ENCODE measurements at places on chromosomes 12 and 14. TPM values are rescaled to one million over a fixed set of nuclear protein-coding genes. Genes with fewer than 3 reads are reported as not detected.

DNA sequence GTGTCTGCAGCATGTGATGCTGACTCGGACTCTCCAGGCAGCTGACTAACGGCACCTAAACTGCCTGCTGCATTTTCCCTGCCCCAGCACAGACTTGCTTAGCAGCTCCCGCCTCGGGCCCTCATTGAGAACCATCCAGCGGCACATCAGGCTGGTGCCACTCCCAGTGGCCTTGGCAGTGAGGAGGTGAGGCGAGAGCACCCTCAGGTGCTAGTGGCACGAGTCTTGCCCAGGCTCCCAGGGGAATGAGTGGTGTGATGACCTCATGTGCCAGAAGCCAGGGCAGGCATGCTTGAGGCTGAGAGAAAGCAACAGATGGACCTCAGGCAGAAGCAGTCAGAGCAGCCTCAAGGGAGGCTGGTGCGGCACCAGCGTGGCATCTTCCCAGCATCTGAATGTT lies 60.2 kb downstream of the PRKCH start:
- no peak for DNase-seq

DNA sequence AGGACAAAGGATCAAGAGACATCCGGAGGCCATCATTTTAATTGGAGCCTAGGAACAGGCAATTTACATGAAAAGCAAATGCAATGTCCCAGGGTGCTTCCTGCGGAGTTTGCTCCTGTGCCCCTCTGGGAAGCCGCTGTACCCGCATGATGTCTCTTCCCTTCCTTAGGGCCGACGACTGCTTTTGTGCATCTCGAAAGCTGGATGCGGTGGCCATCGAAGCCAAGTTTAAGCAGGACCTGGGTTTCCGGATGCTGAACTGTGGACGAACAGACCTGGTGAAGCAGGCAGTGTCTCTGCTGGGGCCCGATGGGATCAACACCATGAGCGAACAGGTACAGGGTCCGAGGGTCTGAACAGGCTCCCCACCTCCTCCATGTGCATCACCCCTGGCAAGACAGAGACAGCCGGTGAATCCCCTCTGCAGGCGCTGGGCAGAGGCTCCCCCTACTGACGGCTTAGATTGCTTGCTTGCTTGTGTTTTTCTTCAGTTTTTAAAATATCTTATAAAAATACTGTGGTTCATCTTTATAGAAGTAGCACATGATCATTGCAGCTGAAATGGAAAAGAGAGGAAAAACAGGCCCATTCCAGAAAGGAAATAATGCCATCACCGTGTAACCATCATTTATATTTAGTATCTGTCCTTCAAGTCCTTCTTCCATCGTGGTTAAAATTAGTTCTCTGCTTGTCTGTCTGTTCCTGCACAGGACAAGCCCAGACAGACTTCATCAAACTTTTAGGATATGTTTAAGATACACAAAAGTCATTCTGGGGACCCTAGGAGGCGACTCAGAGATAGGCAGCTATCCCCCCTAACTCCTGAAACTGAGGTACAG lies 75.4 kb upstream of the PWP1 start:
- DNase-seq: peak; percentile 83

DNA sequence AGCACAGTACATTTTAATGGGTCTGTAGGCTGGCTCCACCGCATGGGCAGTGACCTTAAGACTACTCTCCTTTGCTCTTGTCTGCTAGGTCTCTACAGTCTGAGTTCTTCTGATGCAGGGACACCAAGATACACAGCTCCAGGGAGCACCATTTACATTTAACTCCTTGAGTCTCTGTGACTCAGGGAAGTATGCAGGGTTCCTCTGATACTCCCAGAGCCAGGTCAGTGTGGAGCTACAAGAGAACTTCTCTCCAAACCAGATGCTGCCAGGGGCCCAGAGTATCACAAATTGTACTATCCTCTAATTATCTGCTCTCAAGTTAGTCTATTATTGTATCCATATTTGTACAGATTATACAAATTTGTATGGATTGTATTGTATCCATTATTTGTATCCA lies 15.2 kb downstream of the ZFP36L1 start:
- no peak for DNase-seq

DNA sequence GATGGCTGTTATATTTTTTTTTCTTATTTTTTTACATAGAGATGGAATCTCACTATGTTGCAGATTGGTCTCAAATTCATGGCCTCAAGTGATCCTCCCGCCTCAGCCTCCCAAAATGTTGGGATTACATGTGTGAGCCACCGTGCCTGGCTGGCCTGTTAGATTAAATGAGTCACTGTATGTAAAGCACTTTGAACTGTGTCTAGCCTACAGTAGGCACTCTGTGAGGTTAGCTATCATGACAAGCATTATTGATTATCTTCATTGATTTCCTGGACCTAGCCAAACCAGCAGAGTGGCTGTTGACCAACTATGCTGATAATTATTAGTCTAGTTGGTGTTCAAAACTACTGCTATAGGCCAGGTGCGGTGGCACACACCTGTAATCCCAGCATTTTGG lies 42.6 kb downstream of the ARF6 start:
- DNase-seq: no peak

GRCh38 chr12:14188744-14189143 lies 176.7 kb upstream of the ATF7IP start:
- no peak for DNase-seq

The RERGL gene
- total RNA-seq: not detected

The DLK1 gene
- total RNA-seq: 1.1 TPM

The TAS2R10 gene
- 3.6 TPM for total RNA-seq

The CHURC1 gene
- total RNA-seq: 42.0 TPM

The RPS6KL1 gene
- total RNA-seq: 11.6 TPM

Measured in GM23338 (cell line).